ENCODE measurements at places on chromosomes 5 and 9. TPM values are rescaled to one million over a fixed set of nuclear protein-coding genes. Genes with fewer than 3 reads are reported as not detected.
A peak's percentile ranks its signal among the peaks of the same experiment; 100 is the strongest.

WDR38 gene
- not detected for total RNA-seq

THBS4 gene
- 1.2 TPM for total RNA-seq

MRPL36 gene
- 29.4 TPM for total RNA-seq

SMIM33 gene
- total RNA-seq: not detected

SLC6A18 gene
- not detected for total RNA-seq

ADCY2 gene
- total RNA-seq: 0.17 TPM

NKD2 gene
- total RNA-seq: 64.4 TPM

LRRC19 gene
- 0.64 TPM for total RNA-seq

SPINK7 gene
- total RNA-seq: not detected

EGFLAM gene
- total RNA-seq: 2.1 TPM

CEP120 gene
- total RNA-seq: 19.5 TPM

HMCN2 gene
- total RNA-seq: 7.8 TPM

ECM2 gene
- total RNA-seq: 13.8 TPM

GRCh38 chr5:58985759-58986158 is 402.9 kb downstream of the RAB3C start:
- H3K27ac ChIP-seq: no peak overlapping the region
- H3K4me3 ChIP-seq: no peak overlapping the region
- H3K36me3 ChIP-seq: peaks cover 47% of the 10 kb centered on the region

- H3K27ac ChIP-seq: no peak overlapping the region
- H3K36me3 ChIP-seq: no peaks in the 10 kb centered on the region
- H3K4me1 ChIP-seq: no peaks in the 10 kb centered on the region
- no peaks in the 10 kb centered on the region for H3K27me3 ChIP-seq
Measured at GRCh38 chr5:132364319-132364718, 5.2 kb upstream of the SLC22A5 start.

- H3K27me3 ChIP-seq: no peaks in the 10 kb centered on the region
- H3K4me3 ChIP-seq: no peak overlapping the region
- H3K36me3 ChIP-seq: no peaks in the 10 kb centered on the region
- no peak overlapping the region for H3K27ac ChIP-seq
- H3K4me1 ChIP-seq: peaks cover 4% of the 10 kb centered on the region
Measured at GRCh38 chr5:153546566-153546965, 56.1 kb downstream of the GRIA1 start.

DNA sequence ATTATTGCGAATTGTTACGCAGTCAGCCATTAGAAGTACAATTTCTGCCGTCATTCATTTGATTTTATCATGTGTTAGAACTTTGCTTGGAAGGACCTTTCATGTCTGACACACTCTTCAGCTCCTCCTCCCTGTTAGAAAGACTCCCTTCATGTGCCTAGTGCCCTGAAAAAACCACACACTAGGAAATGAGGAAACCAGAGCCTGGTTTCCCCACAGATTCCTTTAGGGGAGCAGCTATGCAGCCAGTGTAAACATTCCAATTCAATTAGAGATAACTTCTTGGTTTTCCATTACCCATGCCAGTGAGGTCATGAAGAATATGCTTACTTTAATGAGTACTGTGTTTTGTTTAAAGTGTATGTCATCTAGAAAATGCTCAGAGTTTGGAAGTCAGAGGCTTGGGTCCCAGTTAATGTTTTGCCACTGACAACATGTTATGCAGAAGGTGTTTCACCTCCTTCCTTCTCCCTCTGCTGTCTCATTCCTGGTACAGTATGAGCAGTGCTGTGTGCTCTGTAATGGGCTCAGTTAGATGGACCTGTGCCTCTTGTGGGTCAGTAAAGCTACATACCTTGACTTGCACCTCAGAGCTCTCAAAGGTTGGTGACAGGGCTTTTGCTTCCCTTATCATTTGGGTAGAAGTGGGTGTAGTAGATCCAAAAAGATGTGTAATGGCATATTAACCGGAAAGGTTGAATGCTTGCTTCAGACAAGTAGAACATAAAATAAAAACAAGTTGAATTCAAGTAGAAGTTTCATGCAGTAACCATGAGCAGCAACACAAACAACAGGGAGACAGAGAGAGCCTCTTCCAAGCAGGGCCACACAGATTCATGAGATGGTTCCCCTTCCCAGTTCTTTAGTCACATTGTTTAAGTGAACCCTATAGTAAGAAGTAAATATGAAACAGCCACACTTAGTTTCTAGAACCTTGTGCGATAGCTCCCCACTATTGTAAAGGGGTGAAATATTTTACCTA is 52.6 kb upstream of the TNFAIP8 start:
- H3K36me3 ChIP-seq: no peaks in the 10 kb centered on the region
- peaks cover 30% of the 10 kb centered on the region for H3K4me1 ChIP-seq
- H3K27me3 ChIP-seq: no peaks in the 10 kb centered on the region
- H3K27ac ChIP-seq: peak overlapping the region; percentile 8

DNA sequence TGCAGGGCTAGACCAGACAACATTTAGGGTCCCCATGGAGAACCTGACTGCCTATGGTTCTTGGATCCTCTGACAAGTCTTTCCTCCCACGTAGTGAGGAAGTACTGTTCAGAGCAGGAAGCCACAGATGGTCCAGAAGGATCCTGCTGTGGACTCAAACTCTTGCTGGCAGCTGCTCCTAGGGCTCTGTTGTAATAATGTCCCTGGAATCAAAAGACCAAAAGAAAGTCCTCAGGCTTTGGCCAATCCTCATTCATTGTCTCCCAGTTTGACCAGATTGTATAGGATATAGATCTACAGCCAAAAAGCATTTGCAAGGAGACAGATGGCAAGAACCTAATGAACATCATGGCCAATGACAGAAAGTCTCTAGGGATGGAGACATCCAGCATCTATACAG is 53.9 kb downstream of the SEMA6A start:
- H3K4me1 ChIP-seq: peaks cover 7% of the 10 kb centered on the region
- H3K27ac ChIP-seq: no peak overlapping the region
- no peaks in the 10 kb centered on the region for H3K27me3 ChIP-seq
- no peaks in the 10 kb centered on the region for H3K36me3 ChIP-seq

DNA sequence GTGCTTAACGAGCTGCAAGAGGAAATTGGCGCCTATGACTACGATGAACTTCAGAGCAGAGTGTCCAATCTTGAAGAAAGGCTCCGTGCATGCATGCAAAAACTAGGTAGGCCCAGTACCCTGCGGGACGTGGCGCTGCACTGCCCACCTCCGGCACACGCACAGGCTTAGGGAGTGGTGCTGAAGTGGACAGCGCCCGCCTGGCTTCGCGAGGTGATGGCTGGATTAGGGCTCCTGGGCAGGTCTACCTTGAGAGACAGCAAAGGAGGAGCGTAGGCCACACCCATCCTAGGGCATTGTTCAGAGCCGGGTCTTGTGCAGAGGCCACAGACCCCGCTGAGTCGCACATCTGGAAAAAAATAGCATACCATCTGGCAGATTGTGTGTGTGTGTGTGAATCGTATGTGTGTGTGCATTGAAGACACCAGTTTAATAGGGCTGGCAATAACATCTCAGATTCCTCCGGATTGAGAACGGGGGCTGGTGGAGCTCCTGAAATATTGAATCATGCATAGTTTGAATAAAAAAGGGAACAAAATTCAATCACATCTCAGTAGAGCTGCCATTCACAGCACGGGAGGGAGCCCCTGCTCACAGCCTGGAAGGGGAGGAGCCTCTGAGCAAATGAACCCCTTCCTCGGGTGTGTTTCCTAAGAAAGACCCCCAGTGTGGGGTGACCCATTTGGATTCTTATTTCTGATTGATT is 11.1 kb downstream of the OLFM1 start:
- DNase-seq: no peak
- no peak overlapping the region for H3K27ac ChIP-seq
- H3K36me3 ChIP-seq: no peaks in the 10 kb centered on the region
- H3K4me3 ChIP-seq: no peak overlapping the region
- H3K4me1 ChIP-seq: no peaks in the 10 kb centered on the region

DNA sequence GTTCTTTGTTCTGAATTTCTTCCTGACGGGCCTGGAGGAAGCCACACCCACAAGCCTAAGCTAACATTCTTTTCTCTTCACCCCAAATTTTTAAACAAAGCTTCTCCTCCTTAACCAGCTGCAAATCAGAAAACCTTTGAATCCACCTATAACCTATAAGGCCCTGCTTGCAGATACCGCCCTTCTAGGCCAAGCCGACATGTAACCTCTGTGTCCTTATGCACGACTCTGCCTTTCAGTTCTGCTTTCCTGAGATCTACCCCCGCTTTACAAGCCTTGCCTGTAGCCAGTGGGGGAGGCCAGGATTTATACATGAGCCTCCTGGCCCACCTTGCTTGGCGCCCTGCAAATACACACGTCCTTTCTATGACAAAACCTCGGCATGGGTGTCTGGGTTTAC is 19.3 kb downstream of the BRD9 start:
- no peaks in the 10 kb centered on the region for H3K4me1 ChIP-seq
- peaks cover 97% of the 10 kb centered on the region for H3K36me3 ChIP-seq
- no peaks in the 10 kb centered on the region for H3K27me3 ChIP-seq
- no peak for DNase-seq
- no peak overlapping the region for H3K27ac ChIP-seq

DNA sequence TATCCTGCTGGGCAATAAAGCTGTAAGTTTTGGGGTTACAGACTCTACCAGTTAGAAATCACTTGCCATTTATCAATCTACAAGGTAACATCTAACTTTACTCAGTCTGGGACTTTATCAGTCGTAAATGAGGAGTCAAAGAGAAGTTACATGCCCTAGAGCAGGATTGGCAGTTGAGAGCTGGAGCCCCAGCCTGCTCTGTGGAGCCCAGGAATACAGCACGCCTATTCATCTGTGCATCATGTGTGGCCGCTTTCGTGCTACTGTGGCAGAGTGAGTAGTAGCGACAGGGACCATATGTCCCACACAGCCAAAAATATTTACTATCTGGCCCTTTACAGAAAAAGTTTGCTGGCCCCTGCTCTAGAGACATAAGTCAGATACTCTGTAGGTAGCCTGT is 152.5 kb upstream of the NTRK2 start:
- H3K36me3 ChIP-seq: no peaks in the 10 kb centered on the region
- no peaks in the 10 kb centered on the region for H3K27me3 ChIP-seq
- no peaks in the 10 kb centered on the region for H3K4me1 ChIP-seq
- H3K4me3 ChIP-seq: no peak overlapping the region

GRCh38 chr5:139749242-139749641 is 46.4 kb upstream of the PSD2 start:
- no peak overlapping the region for H3K27ac ChIP-seq
- no peak for DNase-seq
- H3K4me3 ChIP-seq: no peak overlapping the region
- peaks cover 22% of the 10 kb centered on the region for H3K4me1 ChIP-seq
- peaks cover 35% of the 10 kb centered on the region for H3K27me3 ChIP-seq
- no peaks in the 10 kb centered on the region for H3K36me3 ChIP-seq

GRCh38 chr5:165143741-165144140 is 1638.3 kb downstream of the MAT2B start:
- DNase-seq: no peak
- H3K27ac ChIP-seq: no peak overlapping the region
- H3K27me3 ChIP-seq: no peaks in the 10 kb centered on the region

DNA sequence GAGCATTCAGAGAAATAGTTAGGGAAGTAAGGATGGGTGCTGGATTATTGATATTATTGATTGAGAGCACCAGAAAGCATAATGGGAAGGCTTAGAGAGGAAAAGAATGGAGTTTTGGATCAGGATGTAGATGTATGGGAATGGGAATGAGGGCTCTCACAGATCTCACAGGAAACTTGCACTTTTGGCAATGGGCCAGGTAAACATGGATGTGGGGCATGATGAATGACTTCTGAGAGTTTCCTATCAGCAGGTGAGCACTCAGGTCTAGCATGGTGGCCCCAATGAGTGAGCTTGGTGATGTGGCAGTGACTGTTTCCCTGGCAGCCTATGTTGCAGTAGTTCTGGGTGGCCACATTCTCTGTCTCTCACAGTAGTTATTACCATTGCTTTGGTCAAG is 283.8 kb downstream of the FBXL7 start:
- no peak for DNase-seq
- H3K4me1 ChIP-seq: no peaks in the 10 kb centered on the region
- H3K36me3 ChIP-seq: no peaks in the 10 kb centered on the region
- H3K4me3 ChIP-seq: no peak overlapping the region

GRCh38 chr5:40223884-40224402 is 455.8 kb upstream of the PTGER4 start:
- H3K27me3 ChIP-seq: no peaks in the 10 kb centered on the region
- H3K36me3 ChIP-seq: no peaks in the 10 kb centered on the region
- H3K4me1 ChIP-seq: no peaks in the 10 kb centered on the region
- no peak overlapping the region for H3K27ac ChIP-seq

DNA sequence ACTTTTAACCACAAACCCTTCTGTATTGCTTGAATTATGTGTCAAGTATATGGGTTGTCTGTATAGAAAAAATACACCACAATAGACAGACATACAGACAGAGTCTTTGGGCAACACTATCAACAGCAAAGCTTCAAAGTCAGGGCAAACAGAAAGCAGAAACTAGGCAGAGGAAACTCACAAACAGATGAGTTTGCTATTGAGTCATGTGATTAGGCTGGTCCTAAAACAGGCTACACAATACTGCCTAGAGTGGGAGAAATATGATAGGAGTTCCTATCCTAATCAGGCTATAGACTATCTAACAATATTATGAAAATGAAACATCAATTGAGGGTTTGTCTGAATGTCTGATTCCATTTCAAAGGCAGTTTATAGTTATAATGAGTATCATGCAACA is 156.4 kb downstream of the EDIL3 start:
- no peaks in the 10 kb centered on the region for H3K27me3 ChIP-seq
- no peak overlapping the region for H3K27ac ChIP-seq
- H3K4me3 ChIP-seq: no peak overlapping the region
- H3K4me1 ChIP-seq: no peaks in the 10 kb centered on the region
- H3K36me3 ChIP-seq: no peaks in the 10 kb centered on the region

- H3K4me1 ChIP-seq: no peaks in the 10 kb centered on the region
- H3K4me3 ChIP-seq: no peak overlapping the region
- no peaks in the 10 kb centered on the region for H3K36me3 ChIP-seq
- DNase-seq: no peak
Measured at GRCh38 chr5:4636378-4636777, 503.8 kb upstream of the ADAMTS16 start.

GRCh38 chr5:133868946-133869518 is 99.4 kb downstream of the C5orf15 start:
- no peak overlapping the region for H3K27ac ChIP-seq
- no peak overlapping the region for H3K4me3 ChIP-seq
- H3K36me3 ChIP-seq: no peaks in the 10 kb centered on the region
- H3K4me1 ChIP-seq: peaks cover 3% of the 10 kb centered on the region

Data from upper lobe of right lung (tissue), 1 donor.